ENCODE measurements at places on chromosomes 6 and 20.

- no peak for DNase-seq
These were observed 154.6 kb downstream of the SASH1 start for GRCh38 chr6:148497257-148497656.

GRCh38 chr20:37907677-37908401, 4.9 kb downstream of the VSTM2L start:
- no peak for DNase-seq

- no peak for DNase-seq
These were observed 44.0 kb downstream of the BCAS4 start for GRCh38 chr20:50838707-50839385.

- DNase-seq, result no peak
These were observed 97.1 kb upstream of the IYD start for GRCh38 chr6:150271501-150272263.

GRCh38 chr6:96157018-96157565, 141.3 kb downstream of the FUT9 start:
- no peak for DNase-seq

GRCh38 chr6:106046116-106046853, 39.9 kb upstream of the PRDM1 start:
- no peak for DNase-seq

GRCh38 chr6:27019651-27020552, 227.6 kb upstream of the PRSS16 start:
- peak; percentile 81 for DNase-seq

DNA sequence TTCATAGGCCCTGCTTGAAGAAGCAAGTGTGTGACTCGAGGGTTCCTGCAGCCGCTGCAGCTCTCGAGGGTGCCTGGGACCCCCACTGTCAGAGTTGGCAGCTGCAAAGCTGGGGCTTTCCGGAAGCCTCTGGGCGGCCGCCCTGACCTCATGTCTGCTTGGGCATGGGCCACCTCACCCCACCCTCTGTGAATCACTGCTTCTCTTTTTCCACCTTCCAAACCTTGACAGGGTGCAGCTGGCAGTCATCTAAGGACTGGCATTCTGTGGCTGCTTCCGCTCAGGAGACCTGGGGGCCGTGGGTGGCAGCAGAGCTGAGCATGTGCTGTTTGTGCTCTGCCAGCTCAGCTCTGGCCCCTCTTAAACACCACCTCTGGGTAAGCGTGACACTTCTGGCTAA, 32.0 kb downstream of the ERMARD start:
- DNase-seq, result no peak

GRCh38 chr6:5442916-5443315, 181.6 kb downstream of the FARS2 start:
- no peak for DNase-seq

DNA sequence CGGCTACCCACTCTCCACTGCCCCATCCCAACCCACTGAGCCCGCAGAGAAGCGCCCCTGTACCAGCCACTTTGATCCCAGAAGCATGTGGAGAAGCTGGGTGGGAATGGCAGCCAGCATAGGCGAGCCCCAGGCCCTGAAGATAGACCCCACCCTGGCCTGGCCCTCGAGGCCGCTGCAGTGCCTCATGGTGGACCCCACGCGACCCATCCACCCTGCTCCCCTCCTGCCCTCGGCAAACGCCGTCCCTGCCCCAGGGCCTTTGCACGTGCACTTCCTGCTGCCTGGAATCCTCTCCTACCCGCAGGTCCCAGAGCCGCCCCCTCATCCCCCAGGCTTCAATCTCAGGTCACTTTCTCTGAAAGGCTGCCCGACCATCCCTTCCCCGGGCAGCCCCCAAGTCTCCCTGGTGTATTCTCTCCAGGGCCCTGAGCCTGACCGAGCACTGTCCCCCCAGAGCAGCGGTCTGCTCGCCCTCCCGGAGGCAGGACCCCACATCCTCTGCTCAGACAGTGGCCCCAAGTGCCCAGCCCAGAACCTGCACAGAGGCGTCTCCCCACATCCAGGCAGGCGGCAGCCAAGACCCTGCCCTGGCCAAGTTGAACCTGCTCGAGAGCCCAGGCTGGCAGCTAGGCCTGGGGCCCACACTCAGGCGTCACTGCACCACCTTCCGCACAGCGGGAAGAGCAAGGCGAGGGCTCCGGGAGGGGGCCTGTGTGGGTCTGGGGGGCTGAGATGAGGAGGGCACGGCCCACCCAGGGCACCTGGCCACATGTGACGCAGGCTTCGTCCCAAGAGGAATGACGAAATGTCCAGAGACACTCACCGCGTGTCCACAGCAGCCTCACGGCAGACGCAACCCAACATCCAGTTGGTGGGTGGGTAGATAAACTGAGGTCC, 14.0 kb downstream of the KCNQ2 start:
- no peak for DNase-seq

GRCh38 chr6:89966913-89967312, 72.6 kb downstream of the GJA10 start:
- no peak for DNase-seq

- no peak for DNase-seq
These were observed 42.0 kb downstream of the RSPO4 start for GRCh38 chr20:959996-960615.
